ENCODE measurements at places on chromosomes 2 and 18.

GRCh38 chr2:182924306-182924705 is 57.9 kb upstream of the FRZB start:
- peak; percentile 75 for DNase-seq

DNA sequence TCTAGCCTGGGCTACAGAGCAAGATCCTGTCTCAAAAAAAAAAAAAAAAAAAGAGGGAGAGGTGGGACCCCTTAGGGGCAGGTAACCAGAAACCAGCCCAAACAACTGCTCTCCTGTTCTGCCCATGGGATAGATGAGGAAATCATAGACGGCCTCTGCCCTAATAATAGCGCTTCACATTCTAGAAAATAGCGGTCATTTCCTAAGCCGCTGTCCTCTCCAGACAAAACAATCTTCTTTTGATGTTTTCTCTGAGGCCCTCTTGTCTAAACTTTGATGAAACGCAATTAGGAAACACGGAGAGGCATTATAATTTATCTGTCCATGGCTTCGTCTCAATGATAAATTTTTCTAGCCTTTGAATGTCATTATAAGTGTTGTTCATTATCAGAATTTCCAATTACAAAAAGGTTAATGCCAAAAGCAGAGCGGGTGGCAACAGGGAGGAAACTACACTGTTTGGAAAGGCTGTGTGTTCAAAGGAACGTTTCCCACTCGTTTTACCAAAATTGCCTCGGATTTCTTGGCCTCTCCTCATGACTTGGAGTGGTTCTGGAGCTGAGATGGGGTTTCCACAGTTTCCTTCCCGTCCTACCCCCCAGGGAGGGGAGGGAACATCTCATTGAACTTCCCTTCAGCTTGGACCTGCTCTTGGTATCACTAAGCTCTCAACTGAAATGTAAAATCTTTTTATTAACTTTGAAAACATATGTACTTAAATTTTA is 151.6 kb upstream of the ZNF236 start:
- peak; percentile 28 for DNase-seq

DNA sequence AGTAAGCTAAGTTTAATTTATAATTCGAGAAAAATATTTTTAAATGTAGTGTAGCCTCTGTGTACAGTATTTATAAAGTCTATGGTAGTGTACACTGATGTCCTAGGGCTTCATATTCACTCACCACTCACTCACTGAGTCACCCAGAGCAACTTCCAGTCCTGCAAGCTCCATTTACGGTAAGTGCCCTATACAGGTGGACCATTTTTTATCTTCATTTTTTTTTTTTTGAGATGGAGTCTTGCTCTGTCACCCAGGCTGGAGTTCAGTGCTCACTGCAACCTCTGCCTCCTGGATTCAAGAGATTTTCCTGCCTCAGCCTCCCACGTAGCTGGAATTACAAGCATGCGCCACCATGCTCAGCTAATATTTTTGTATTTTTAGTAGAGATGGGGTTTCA is 104.2 kb downstream of the PDCL3 start:
- no peak for DNase-seq

DNA sequence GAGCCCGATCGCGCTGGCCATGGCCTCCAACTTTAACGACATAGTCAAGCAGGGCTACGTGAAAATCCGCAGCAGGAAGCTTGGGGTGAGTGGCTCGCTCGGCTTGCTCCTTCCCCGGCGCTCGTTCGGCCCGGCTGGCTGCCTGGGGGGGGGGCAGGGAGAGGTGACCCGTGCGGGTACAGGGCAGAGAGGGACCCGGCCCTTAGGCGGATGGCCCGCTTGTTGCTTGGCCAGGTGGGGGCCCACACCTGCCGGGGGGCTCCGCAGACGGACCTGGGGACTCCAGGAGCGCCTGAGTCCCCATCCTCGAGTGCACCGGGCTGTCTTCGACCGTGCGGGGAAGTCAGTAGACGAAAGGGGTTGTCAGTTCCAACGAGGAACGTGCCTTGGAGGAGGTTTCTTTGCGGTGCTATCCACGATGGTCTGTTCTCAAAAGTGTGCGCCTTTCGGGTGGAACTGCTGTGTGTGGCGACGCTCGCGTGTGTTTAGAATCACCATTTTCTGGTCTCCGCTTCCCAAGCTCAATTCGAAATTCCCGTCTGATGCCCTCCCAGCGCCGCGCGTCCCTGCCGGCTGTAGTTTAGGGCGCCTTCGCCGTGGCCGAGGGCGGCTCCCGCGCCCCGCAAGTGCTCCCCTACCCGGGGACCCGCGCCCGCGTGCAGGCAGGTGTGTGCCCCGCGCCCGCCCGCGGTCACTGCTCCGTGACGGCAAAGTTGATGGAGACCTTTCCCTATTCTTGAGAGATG is 711 bp downstream of the DOK6 start:
- peak; percentile 33 for DNase-seq

- DNase-seq = peak; percentile 90
Observed at GRCh38 chr2:219987830-219988229, 360.4 kb downstream of the SLC4A3 start.

GRCh38 chr18:13232971-13233786 is 14.6 kb downstream of the LDLRAD4 start:
- DNase-seq = no peak

GRCh38 chr2:219627103-219628100 is at the start of gene SLC4A3:
Gene SLC4A3 (plus strand): TSS chr2:219627630. CDS start chr2:219627993, 363 bp downstream.
- DNase-seq = peak; percentile 46

- no peak for DNase-seq
Observed at GRCh38 chr2:85813211-85813981, 59.6 kb downstream of the ATOH8 start.

- DNase-seq = no peak
Observed at GRCh38 chr2:9169349-9170107, 37.1 kb upstream of the ASAP2 start.

DNA sequence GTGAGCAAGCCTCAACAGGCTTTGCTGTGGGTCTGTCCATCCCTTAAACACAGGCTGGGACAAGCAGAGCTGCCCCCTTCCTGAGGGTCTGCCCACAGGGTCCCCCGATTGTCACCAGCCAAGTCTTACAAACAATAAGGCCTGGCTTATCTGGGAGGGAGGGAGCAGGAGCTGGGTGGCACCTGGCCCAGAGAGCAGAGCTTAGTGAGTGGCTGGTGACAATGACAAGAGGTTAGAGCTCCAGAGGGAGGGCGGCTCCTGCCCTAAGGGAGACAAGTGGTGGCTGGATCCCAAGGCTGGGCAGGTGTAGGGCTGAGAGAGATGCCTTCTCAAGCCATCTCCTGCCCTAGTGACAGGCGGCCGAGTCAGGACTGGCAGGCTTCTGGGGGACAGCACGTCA is 125.5 kb downstream of the KLHL29 start:
- no peak for DNase-seq

GRCh38 chr2:38771632-38772031 is 6.4 kb upstream of the GEMIN6 start:
- DNase-seq = peak; percentile 33

DNA sequence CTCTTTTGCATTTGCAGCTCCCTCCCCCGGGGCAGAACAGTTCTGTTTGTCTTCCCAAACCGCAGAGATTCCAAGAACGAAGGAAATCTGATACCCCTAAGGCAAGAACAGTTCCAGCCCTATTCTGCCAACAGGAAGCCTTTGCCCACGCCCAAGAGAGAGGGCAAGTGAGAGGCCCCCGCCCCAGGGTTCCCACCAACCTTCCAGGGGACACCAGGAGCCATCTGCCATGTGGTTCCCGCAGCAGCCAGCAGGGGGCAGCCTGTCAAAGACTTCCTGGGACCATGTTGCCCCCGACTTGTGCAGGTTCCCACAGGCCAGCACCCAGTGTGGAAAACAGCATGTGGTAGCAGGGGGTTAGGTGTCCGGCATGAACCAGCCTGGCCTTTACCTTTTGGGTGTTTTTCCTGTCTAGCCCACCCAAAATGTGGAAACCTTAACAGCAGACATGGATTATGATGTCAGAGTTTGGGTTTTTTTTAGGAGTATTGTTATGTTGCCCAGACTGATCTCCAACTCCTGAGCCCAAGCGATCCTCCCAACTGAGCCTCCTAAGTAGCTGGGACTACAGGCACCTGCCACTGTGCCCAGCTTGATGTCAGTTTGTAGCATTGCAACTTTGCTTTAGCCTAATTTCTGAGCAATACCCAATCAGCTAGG is 21.7 kb upstream of the EFHD1 start:
- DNase-seq = peak; percentile 49

GRCh38 chr2:177698281-177698680 is 305.7 kb downstream of the AGPS start:
- DNase-seq = no peak

GRCh38 chr2:142188562-142188961 is 57.7 kb upstream of the LRP1B start:
- peak; percentile 26 for DNase-seq

- DNase-seq = peak; percentile 84
Observed at GRCh38 chr2:55961318-55961911, 37.8 kb upstream of the EFEMP1 start.

GRCh38 chr2:6896930-6897759 is 19.6 kb downstream of the RSAD2 start:
- DNase-seq = peak; percentile 68

DNA sequence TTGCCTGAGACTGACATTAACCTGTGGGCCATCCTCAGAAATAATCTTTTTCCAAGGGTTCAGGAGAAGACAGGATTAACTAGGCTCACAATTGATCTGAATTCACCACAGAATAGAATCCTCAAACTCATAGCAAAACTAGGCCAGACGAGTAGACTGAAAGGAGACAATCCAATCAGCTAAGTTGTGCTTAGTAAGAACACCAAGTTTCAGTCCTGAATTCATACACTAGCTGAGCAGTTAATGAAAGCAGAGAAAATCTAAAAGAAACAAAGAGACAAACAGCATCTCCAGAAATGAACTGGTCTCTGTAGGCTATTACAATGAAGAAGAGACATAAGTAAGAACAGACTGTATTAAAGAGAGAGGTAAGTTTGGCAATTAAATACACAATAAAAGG is 89.5 kb downstream of the GORASP2 start:
- no peak for DNase-seq

DNA sequence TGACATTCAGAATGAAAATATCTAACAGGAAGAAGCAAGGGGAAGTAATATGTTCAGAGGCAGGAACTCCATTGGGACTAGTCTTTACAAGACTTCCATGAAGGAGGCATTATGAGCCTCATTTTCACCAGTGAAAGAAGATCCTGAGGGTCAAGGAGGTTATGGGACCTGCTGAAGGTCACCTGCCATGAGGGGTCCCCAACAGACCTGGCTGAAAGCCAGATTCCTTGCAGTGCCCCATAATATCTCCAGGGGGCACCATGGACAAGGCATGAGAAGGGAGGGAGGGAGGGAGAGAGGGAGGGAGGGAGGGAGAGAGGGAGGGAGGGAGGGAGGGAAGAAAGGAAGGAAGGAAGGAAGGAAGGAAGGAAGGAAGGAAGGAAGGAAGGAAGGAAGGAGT is 27.9 kb downstream of the XDH start:
- DNase-seq = no peak

GRCh38 chr2:188623995-188624643 is 332.4 kb downstream of the GULP1 start:
- peak; percentile 75 for DNase-seq

DNA sequence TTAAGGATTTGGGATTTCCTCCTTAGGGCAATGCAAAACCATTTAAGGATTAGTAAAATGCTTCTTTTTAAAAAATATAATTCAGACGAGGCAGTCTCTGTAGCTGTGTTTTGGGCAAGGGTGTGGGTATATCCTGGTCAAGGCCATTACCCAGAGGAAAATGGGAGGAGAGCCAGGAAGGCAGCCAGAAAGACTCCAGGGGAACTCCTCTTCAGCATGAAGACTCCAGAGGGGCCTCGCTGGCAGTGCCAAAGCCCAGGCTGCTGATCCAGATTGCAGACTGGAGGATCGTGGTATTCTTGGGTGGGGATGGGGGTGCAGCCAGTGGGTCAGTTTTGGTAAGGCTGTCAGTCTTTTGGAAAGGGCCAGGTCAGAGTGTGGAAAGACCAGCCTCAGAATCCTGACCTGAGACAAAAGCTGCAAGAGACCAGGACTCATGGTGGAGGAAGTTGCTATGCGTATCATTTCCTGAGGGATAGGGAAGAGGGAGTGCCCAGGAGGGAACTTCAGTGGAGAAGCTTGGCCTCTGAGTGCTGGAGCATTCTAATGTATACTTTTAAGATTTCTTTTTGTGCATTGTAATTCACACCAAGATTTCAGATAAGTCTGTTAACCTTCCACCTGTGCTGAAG is 20.9 kb upstream of the RAB11FIP5 start:
- no peak for DNase-seq

DNA sequence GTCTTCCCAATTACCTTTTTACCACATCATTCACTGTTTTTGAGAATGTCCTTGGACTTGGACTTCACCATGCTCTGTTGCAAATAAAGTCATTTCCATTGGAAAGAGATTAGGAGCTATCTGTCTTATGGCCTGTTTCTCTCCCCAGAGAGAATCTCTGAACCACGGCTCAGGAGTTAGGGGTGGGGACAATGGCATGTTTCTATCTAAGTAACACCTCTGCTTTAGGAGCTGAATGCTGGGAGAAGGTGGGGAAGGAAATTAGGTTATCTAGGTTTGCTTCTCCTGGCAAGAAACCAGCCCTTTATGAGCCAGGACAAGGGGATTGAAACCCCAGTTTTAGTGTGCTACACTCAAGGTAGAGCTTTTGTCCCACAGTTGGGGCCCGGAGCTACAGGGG is 86.3 kb downstream of the AGPS start:
- DNase-seq = no peak

- DNase-seq = no peak
Observed at GRCh38 chr2:184598002-184598315, 370 bp upstream of the ZNF804A start.

GRCh38 chr2:28399289-28399688 is 6.6 kb downstream of the FOSL2 start:
- DNase-seq = no peak

GRCh38 chr2:107824451-107825205 is 2.1 kb upstream of the RGPD4 start:
- no peak for DNase-seq

- no peak for DNase-seq
Observed at GRCh38 chr2:126227250-126227649, 428.7 kb upstream of the GYPC start.

- DNase-seq = no peak
Observed at GRCh38 chr2:115573756-115574155, 1131.3 kb downstream of the DPP10 start.

- DNase-seq = no peak
Observed at GRCh38 chr2:101717071-101717845, 19.8 kb downstream of the MAP4K4 start.

DNA sequence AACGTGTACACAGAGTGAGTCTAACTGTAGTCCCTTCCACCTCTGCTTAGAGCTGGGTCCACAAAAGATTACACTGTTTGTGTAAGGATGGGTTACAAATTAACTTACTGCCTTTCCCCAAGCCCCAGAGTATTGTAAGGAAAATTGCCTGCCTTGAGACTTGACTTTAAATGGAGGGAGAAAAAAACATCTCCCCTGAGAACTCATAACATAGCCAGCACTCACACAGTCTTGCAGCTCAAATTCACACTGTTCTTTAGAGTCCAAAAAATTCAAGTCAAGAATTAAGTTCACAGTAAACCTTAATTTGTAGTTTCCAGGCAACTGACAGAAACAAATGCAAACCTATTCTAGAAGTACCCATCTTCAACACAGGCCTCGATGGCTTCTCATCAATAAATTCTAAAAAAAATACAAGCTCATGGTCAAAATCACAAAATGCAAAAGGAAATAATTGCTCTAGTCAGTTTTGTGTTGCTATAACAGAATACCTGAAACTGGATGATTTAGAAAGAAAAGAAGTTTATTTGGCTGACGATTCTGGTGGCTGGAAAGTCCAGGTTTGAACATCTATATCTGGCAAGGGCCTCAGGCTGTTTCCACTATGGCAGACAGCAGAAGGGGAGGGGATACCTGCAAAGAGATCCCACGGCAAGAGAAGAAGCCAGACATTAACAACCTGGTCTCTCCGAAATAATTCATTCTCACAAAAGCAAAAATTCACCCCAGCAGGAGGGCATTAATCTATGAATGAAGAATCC is 34.6 kb upstream of the TMEM17 start:
- no peak for DNase-seq

GRCh38 chr2:187748958-187749357 is 194.7 kb upstream of the TFPI start:
- DNase-seq = no peak

Measured in cardiac fibroblast (primary cell).